Activated T-cell treated with anti-CD3 and anti-CD28 coated beads, Interleukin-2, amount 50 U/mL, for 72 hours (primary cell): ENCODE measurements at places on chromosomes 13 and 19.
A peak's percentile ranks its signal among the peaks of the same experiment; 100 is the strongest.

DNA sequence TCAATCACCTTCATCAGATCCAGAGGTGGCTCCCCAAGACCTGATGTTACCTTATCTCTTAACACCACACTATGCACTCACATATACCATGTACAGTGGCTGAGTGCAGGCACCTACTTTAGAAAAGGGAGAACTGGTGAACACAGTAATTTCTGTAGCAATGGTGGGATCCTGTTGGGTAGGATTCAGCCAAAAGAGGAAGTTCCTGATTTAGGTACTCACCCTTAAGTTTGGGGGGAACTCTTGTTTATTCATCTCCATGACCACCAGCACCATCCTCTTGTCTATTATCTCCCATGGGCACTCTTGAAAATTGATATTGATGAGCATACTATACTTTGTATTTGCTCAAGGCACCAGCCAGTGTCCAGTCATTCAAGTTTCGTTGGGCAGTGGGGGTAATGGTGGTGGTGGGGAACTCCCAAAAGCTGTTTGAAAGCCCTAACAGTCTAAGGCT lies 324.4 kb downstream of the LMO7 start:
- H3K27me3 ChIP-seq: peaks cover 6% of the 10 kb centered on the region
- no peaks in the 10 kb centered on the region for H3K36me3 ChIP-seq
- no peaks in the 10 kb centered on the region for H3K4me1 ChIP-seq
- no peak overlapping the region for H3K27ac ChIP-seq

DNA sequence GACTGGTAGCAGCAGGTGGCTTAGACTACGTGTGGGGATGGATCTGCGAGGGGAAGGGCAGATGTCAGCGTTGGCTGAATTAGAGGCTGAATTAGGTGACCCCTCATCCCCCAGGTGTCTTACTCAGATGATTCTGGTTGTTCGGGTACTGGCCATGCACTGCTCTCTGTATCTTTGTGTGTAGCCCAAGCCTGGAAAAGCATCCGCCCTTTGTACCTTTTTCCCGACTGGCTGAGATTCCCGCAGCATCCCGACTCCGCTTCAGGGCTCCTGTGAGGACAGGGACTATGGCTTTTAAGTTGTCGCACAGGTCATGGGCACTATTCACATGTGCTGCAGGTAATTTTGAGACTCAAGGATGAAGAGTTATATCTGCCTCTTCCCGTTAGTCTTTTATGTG lies 7.2 kb downstream of the TFDP1 start:
- DNase-seq: no peak
- H3K27ac ChIP-seq: no peak overlapping the region
- H3K27me3 ChIP-seq: no peaks in the 10 kb centered on the region
- H3K4me3 ChIP-seq: no peak overlapping the region
- H3K4me1 ChIP-seq: peaks cover 24% of the 10 kb centered on the region
- H3K36me3 ChIP-seq: peaks cover 16% of the 10 kb centered on the region

- no peak overlapping the region for H3K27ac ChIP-seq
- no peaks in the 10 kb centered on the region for H3K4me1 ChIP-seq
- H3K36me3 ChIP-seq: no peaks in the 10 kb centered on the region
- no peak for DNase-seq
- no peak overlapping the region for H3K4me3 ChIP-seq
These were observed 411.8 kb downstream of the KCTD12 start for GRCh38 chr13:76474356-76474755.

DNA sequence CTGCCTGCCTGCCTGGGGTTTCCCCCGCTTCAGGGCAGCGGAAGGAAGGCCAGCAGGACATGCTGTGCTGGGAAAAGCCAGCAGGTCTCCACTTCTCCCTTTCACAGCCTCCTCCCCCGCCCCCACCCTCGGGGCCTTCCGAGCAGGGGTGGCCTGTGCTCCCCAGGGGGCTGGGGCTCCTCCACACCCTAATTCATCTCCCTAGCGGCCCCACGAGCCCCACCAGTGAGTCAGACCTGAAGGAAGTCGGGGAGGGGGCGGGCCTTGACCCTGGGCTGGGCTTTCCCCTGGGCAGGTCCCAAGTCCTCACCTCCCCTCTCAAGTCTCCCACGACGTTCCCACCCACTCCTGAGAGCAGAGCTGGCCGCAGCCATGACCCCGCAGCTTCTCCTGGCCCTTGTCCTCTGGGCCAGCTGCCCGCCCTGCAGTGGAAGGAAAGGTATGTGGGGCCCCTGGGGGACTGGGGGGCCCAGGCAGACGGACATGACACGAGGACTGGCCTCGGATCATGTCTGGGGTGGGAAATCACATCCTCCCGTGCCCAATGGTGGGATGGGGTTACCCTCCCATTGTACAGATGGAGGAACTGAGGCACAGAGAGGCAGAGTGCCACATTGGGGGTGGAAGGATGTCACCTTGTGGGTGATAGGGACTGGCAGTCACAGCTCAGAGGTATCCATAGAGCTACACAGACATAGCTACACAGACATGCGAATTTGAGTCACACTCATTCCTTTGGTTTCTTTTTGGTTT lies at the start of gene EBI3:
Gene EBI3 (plus strand): TSS at position 345 of the 753 bp plus-strand sequence. CDS start 28 bp downstream, at position 373.
- H3K36me3 ChIP-seq: no peaks in the 10 kb centered on the region
- peaks cover 17% of the 10 kb centered on the region for H3K4me1 ChIP-seq
- no peak within 1 kb of the TSS for H3K4me3 ChIP-seq
- no peaks in the 10 kb centered on the region for H3K27me3 ChIP-seq
- peak; percentile 85 for DNase-seq

DNA sequence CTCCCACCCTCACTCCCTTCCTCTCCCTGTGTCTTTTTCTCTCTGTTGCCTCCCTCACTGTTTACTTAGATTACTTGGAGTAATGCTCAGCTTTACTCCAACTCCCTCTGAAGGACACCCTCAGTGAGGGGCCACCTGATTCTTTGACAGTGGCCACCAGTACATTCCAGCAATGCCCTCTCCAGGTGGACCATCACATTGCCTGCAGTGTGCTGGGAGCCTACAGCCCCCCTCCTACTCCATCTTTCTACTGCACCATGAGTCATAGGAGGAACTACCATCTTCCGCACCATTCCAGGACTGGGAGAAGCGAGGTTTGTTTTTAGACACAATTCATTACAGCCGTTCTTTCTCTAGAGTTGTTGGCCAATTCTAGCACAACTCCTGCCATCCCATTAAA lies 96.6 kb upstream of the POSTN start:
- no peak overlapping the region for H3K4me3 ChIP-seq
- H3K27me3 ChIP-seq: no peaks in the 10 kb centered on the region
- DNase-seq: no peak
- no peak overlapping the region for H3K27ac ChIP-seq
- no peaks in the 10 kb centered on the region for H3K36me3 ChIP-seq

DNA sequence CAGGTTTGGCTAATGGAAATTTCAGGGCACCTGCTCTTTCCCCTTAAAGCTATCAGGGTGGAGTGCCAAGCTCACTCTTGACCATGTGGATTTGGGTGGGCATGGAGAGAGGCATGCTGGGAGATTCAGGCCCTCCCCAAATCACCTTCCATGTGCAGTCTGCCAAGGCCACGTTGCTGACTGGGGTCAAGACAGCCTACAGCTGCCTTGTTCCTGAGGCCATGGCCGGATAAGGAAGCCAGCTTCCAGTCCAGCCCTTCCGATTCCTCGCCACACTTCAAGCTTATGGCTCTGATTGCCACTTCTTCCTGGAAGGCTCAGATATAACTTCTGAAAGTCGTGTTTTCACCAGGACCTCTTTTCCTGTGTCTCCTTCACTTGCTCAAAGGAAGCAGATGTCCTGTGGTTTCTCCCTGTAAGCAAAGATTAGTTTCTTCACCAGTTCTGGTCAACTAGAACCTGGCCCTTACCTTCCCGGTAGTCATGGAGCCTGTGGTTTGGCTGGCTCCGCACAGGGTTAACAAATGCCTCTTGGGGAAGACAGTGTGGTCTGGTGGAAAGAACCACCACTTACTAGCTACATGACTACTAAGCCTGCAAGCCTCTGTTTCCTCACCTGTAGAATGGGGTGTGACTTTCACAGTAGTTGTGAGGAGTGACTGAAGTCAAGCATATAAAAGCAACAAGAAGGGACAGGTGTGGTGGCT lies 16.1 kb upstream of the TPT1 start:
- H3K27ac ChIP-seq: peak overlapping the region; percentile 63
- peaks cover 20% of the 10 kb centered on the region for H3K4me1 ChIP-seq
- H3K36me3 ChIP-seq: peaks cover 10% of the 10 kb centered on the region
- H3K27me3 ChIP-seq: no peaks in the 10 kb centered on the region
- no peak overlapping the region for H3K4me3 ChIP-seq
- no peak for DNase-seq

- no peaks in the 10 kb centered on the region for H3K36me3 ChIP-seq
- H3K27me3 ChIP-seq: peaks cover 20% of the 10 kb centered on the region
- H3K4me1 ChIP-seq: peaks cover 11% of the 10 kb centered on the region
- H3K27ac ChIP-seq: no peak overlapping the region
These were observed 50.6 kb downstream of the CELF5 start for GRCh38 chr19:3274942-3275582.

DNA sequence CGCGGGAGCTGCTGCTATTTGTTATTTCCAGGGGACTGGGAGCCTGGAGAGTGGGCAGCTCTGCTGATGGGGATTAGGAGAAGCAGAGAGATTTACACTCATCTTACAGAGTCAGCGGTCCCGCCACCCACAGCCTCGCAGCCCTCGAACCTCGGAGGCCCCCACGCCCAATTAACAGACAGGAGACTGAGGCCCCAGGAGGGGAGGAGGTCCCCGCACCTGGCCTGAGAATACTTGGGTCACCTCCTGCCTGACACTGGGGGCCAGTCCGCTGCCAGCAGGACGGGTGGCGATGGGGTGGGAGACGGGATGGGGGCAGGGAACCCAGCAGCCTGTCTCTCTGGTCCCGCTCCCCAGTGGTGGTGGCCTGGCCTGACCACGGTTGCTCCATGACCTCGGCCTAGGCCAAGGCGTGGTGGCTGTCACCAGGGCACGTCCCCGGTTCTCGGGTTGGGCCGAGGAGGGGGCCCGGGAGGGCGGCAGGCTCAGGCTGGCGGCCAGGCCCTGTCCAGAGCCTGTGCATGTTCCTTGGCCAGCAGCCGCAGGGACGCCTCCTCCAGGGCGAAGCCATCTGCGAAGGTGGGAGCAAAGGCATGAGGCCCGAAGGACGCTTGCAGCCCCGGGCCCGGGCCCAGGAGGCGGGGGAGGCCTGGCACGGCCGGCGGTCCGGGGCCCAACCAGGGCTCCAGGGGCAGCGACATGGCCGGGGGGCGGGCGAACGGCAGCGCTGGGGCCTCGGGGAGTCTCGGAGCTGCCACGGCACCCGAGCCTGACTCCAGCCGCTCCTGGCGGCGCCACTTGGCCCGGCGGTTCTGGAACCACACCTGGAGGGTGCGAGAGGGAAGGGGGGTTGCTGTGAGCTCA lies 1.7 kb downstream of the RAX2 start:
- H3K27ac ChIP-seq: no peak overlapping the region
- DNase-seq: no peak
- no peaks in the 10 kb centered on the region for H3K27me3 ChIP-seq
- peaks cover 5% of the 10 kb centered on the region for H3K36me3 ChIP-seq
- peaks cover 8% of the 10 kb centered on the region for H3K4me1 ChIP-seq

- no peak overlapping the region for H3K4me3 ChIP-seq
- no peaks in the 10 kb centered on the region for H3K36me3 ChIP-seq
- H3K27me3 ChIP-seq: peaks cover 17% of the 10 kb centered on the region
- H3K4me1 ChIP-seq: peaks cover 15% of the 10 kb centered on the region
- H3K27ac ChIP-seq: no peak overlapping the region
- no peak for DNase-seq
These were observed 11.2 kb downstream of the IL17D start for GRCh38 chr13:20714563-20715329.

DNA sequence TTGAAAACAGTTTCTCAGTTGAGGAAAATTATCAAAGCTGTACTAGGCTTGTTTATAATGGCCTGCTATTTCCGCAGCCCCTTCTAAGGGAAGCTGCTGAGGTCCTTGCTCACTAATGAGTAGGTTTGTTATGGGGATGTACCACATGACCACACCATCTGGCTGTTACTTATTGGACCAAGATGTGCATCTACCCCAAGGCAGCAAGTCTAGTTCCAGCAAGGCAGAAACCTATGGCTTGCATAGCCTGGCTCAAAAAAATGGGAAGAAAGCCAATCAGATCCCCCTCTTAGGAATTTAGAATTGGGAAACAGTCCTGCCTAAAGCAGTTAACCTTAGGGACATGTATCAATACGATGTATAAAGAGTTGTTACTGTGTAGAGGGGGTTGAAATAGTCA lies 186.5 kb upstream of the SPRY2 start:
- H3K36me3 ChIP-seq: no peaks in the 10 kb centered on the region
- H3K27ac ChIP-seq: no peak overlapping the region
- H3K4me3 ChIP-seq: no peak overlapping the region
- no peak for DNase-seq
- H3K27me3 ChIP-seq: no peaks in the 10 kb centered on the region

DNA sequence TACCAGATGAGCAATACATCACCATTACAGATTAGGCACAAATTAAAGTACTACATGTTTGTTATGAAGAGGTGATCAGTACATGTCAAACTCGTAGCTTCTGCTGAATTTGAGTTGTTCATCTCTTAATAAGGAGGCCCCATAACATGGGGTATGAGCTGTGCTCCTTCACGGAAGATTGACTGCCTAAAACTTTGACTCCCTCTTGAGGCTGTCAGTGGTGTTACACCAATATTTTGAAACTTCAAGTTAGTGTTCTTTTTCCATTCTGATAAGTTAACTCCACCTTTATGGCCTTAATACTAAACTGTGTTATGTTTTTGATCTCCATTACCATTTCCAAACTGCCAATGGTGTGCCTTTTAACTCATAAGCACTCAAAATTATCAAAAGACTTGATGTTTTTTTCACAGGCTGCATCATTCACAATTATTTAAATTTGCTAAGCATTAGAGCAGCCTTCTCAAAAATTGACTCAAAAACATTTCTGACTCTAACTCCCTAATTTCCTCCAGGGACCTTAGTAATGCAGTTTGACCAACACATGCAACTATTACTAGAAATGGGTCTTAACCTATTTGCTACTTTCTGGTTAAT lies 1591.5 kb downstream of the PCDH9 start:
- no peaks in the 10 kb centered on the region for H3K4me1 ChIP-seq
- H3K27ac ChIP-seq: no peak overlapping the region
- H3K27me3 ChIP-seq: no peaks in the 10 kb centered on the region
- H3K36me3 ChIP-seq: no peaks in the 10 kb centered on the region

DNA sequence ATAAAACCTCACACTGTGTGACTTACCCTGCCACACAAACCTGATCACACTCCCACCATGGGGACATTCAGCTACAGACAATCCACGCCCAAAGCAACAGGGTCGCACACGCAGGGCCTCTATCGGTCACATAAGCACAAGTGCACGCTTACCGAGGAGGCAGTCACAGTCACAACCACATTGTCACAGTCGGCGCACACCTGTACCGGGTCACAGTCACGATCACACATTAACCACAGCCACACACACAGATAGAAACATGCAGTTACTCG lies 579 bp downstream of the ZNF566 start:
- peaks cover 38% of the 10 kb centered on the region for H3K36me3 ChIP-seq
- peak overlapping the region; percentile 91 for H3K4me3 ChIP-seq
- peak overlapping the region; percentile 89 for H3K27ac ChIP-seq
- H3K4me1 ChIP-seq: peaks cover 43% of the 10 kb centered on the region
- H3K27me3 ChIP-seq: no peaks in the 10 kb centered on the region

DNA sequence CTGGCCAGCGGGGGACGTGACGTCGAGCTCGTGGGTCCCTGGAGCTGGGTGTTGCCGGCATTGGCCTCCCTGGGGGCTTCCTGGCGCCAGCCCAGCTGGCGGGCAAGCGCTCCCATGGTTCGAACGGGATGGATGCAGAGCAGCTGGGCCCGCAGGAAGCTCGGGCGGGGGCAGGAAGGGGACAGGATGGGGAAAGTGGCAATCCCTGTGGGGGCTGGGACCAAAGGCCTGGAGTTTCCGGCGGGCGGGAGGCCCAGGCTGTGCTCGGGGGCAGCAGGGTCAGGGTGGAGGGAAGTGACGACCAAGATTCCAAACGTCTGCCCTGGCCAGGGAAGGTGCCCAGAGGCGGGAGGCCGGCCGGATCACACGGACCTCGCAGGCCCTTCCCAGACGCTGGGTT lies 19.3 kb downstream of the PALM start:
- no peak overlapping the region for H3K27ac ChIP-seq
- no peaks in the 10 kb centered on the region for H3K27me3 ChIP-seq
- peaks cover 6% of the 10 kb centered on the region for H3K4me1 ChIP-seq
